Activated CD8-positive, alpha-beta memory T cell treated with anti-CD3 and anti-CD28 coated beads, Interleukin-2, amount 50 U/mL, for 48 hours (primary cell): ENCODE measurements at places on chromosomes 1 and 21.

DNA sequence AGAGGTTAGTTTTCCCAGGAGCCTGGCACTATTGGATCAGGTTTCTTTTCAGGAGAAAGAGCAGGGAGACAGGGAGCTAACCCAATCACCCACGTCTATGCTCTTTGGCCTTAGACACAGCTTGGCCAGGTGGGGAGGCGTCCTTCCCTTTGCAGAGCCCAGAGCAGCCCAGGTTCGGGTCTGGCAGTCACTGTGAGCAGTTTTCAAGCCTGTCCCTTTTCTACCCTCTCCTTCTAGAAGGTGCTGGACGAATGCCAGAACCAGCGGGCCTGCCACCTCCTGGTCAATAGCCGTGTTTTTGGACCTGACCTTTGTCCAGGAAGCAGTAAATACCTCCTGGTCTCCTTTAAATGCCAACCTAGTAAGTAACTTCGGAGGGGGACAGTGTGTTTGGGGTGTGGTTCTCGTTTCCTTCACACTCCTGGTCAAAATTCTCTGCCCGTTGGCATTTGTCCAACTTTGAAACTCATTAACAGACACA is 44.9 kb downstream of the EVA1C start:
- DNase-seq, result no peak

DNA sequence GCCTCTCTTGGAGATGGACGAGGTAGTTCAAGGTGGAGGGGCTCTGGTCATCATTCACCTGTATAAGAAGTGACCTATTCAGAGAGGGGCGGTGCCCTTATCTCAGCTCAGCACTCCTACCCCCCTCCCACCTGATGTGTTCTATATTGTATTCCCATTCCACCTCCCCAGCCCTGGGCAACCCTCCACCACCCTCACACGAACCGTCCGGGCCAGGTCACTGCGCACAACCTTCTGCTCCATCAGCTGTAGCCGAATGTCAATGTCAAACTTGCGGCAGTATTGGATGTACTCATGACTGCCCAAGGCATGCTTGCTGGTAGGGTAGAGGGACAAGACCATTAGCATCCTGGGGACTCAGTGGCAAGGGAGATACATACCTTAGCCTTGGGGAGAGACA is 34.3 kb downstream of the PIK3C2B start:
- no peak for DNase-seq

- DNase-seq, result no peak
These were observed 88.8 kb downstream of the MAST2 start for GRCh38 chr1:45892068-45892785.

DNA sequence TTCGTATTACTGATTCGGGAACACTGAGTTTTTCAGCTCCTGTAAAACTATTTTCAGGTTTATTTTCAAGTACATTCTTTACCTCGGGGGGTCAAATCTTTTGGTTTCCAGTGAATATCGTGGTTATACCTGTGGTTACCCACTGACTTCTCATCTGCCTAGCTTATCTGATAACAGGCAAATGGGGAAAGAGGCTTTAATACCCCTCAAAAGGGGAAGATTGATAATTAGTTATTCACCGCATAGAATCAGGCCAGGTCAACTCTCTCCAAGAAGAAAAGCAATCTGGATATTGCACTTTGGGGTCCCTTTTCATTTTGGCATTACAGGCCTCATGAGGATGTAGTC is 23.0 kb downstream of the RUNX1 start:
- no peak for DNase-seq

DNA sequence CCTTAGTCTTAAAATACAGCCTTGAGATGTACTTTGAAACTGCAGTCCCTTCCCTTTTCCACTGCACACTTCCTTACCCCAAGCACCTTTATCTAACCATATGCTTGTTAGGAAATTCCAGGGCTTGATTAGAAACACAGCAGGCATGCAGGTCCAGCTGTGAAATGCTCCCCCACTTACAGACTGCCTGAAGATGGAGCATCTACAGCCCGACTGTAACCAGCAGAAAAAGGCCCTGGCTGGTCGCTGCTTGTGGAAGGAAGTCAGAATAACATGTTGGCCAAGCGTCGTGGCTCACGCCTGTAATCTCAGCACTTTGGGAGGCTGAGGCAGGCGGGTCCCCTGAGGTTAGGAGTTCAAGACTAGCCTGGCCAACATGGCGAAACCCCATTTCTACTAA is 37.2 kb downstream of the VN1R5 start:
- no peak for DNase-seq

GRCh38 chr1:29282924-29283803 is 46.8 kb downstream of the PTPRU start:
- no peak for DNase-seq

GRCh38 chr1:59007820-59008598 is 224.2 kb upstream of the JUN start:
- DNase-seq, result no peak

DNA sequence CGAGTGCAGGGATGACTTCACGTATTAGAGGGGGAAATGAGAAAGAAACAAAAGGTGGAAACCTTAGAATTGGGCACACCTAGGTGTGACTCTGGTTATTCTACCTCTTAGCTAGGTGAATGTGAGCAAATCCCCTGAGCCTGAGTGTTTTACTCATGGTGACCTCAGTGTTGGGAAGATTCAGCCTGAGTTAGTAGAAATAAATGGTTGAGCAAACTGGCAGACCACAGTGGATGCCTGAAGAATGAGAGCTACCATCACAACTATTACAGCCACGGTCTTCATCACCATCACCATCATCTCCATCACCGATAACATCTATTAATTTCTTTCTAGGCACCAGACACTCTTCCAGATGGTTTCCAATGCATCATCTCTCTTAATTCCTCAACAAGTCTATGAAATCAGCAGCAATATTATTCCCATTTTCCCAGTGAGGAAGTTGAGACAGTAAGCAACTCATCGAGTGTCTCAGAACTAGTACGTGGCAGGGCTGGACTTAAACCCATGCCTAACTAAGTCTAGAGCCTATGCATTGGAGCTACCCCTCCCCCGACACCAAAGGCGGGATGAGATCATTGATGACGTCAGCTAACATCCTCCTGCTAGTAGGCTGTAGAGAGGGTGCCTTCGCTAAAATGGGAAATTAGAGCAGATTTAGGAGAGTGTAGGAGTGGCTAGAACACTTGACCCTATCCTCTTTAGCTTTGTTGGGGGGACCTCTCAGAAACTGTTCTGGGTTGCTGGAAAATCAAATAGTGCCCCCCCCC is 7.9 kb upstream of the KAZN start:
- DNase-seq, result no peak

- no peak for DNase-seq
These were observed 212.4 kb downstream of the GPATCH2 start for GRCh38 chr1:217418269-217419193.

- DNase-seq, result no peak
These were observed 2.2 kb upstream of the MAGI3 start for GRCh38 chr1:113388017-113388620.

DNA sequence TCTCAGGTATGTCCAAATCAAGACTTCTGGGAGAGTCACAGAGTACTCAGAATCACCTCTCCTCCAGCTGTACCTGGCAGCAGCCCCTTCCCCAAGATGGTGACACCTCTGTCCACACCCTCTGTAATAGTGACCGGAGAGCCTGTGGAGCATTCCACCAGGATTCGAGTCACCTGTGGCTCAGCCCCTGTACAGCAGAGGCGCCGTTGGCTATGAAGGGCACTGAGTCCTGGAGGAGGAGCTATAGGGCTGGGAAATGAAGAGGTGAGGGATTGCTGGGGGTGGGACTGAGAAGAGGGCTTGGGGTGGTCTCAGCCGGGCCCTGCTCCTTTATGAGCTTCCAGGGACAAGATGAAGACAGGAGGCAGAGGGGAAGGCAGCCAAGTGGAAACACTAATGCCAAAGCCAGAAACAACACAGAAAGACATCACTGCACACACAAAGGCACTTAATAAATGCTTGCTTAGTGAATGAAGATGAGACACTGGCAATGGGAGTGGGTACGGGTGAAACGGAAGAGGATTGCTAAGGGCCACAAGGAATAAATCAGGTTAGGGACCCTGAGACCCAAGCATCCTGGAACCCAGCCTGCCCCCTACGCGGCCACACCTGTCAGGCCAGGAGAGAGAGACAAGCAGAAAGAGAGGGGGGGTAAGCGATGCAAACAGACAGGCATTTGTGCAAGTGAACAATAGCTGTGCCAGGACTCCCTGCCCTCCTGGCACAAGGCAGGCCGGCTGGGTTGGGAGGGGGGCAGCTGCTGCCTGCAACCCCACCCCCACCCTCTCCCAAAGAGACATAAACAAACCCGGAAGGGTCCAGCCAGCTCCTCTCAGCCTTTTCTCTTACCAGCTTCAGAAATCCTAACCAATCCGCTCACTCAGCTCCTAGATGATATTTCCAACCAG is 3.9 kb downstream of the ARHGEF2 start:
- no peak for DNase-seq
